ENCODE measurements at places on chromosomes 2 and 18.

DNA sequence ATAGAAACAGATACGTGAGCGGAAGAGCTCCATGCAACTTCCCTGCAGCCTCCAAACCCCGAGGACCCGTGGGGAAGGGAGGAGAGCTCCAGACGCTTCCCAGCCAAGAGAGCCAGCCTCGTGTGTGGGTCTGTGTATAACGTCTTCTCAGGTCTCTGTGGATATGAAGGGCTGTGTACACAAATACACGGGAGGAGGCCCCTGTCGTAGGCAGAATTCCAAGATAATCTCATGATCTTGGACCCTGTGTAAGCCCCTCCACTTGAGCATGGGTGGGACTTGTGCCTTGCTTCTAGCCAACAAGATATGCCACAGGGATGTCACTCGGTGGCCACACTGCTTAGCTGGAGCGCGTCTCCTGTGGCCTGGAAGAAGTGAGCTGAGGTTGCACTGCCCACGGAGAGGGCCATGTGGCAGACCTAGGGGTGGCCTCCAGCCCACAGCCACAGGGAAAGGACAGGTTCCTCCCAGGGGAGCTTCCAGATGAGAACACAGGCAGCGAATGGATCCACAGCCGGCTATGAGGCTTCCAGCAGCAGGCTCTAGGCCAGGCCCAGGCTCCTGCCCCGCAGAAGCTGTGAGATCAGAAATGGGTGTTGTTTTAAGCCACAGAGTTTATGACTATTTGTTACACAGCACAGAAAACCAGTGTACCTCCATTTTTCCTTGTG lies 15.6 kb upstream of the KLF11 start:
- no peak for ATAC-seq

- ATAC-seq, result no peak
Measured at GRCh38 chr18:69759046-69759445, 188.6 kb downstream of the CD226 start.

DNA sequence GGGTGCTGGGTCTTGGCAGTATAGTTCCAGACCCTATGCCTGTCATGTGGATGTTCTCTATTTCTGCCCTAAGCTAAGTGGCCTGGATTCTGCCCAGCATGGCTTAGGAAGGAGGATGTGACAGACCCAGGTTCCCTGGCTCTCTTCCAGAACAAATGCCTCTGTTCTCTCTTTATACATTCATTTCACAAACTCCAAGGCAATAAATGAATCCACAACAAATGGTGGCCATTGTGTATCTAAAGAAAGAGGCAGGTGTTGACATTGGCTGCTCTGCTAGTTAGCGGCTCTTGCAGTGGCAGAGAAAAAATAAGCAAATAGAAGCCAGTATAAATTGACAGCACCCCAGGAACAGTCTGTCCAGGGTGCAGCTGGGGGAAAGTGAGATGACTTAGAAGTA lies 298.6 kb downstream of the SUCLG1 start:
- ATAC-seq, result no peak

GRCh38 chr2:2271469-2271941 lies 59.6 kb downstream of the MYT1L start:
- no peak for ATAC-seq

- no peak for ATAC-seq
Measured at GRCh38 chr2:63827749-63828148, 13.9 kb upstream of the UGP2 start.

DNA sequence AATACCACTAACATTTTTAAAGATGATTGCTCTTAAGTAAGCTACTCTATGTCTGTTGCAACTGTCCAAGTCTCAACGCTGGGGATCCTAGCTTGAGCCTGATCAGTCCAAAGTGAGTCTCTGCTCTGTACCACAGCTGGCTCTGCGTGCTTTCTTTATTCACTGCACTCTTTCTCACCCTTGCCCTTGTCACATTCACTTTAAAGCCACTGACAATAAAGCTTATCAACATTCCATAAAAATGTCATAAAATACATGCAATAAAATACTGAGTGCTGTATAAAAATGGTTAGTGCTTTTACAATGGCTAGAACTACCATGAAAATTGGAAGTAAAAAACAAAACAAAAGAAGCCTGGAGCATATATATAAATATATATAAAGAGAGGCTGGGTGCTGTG lies 45.5 kb upstream of the LRRTM4 start:
- no peak for ATAC-seq

GRCh38 chr2:201191132-201191875 lies 8.4 kb downstream of the CASP10 start:
- peak; percentile 52 for ATAC-seq

- ATAC-seq, result no peak
Measured at GRCh38 chr18:76490670-76491472, 4.2 kb downstream of the ZNF516 start.

DNA sequence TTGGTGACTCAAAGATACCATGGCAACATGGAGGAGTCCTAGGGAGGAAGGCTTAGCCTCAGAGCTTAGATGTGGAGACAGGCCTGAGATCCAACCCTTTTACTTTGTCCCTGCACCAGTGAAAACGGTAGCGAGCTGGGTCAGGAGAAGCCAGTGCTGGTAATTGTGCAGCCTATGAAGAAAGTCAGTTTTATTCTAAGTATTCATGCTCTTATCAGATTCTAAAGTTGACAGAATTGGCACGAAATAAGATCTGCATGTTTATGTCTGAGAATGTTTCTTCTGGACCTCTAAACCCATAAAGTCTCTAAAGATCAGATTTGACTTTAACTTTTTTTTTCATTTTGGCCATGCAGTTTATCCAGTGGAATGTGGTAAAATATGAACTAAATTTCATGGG lies 93.8 kb downstream of the SCG2 start:
- ATAC-seq, result no peak

DNA sequence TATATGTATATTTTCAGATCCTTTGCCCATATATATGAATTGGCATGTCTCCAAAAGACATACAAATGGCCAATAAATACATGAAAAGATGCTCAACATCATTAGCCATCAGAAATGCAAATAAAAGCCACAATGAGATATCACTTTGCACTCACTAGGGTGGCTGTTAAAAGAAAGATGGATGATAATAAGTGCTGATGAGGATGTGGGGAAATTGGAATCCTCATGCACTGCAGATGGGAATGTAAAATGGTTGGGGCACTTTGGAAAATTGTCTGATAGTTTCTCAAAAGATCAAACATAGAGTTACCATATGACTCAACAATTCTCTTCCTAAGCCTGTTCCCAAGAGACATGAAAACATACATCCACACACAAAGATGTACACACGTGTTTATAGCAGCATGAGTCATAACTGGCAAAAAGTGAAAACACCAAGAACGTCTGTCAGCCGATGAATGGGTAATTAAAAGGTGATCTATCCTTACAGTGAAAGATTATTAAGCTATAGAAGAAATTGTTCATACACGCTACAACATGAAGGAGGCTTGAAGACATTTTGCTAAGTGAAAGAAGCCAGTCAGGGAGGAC lies 19.7 kb downstream of the NGEF start:
- ATAC-seq, result no peak

DNA sequence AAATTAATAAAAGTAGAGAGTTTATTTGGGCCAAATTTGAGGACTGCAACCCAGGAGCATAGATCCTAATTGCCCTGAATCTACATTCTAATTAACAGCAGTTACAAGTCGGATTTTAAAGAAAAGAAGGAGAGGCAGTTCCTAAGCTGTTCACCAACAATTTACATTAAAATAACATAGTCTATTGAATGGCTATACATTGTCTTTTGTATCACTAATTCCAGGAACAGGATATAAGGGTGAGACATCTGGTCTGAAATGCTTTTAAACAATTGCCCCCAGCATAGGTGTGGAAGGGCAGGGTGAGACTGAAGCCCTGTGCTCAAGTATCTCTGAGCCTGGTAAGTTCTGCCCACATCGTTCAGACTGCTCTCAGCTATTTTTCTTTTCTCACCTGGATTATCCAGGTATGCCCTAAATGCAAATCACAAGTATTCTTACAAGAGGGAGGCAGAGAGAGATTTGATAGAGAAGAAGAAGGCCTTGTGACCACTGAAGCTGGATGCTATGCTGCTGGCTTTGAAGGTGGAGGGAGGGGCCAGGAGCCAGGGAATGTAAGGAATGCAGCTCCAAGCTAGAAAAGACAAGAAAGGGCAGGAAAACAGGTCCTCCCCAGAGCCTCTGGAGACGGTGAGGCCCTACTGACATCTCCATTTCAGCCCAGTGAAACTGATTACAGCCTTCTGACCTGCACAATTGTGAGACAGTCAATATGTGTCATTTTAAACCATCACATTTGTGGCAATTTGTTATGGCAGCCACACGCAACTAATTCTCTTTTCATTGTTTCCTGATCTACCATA lies 189.4 kb upstream of the ARL4C start:
- no peak for ATAC-seq

DNA sequence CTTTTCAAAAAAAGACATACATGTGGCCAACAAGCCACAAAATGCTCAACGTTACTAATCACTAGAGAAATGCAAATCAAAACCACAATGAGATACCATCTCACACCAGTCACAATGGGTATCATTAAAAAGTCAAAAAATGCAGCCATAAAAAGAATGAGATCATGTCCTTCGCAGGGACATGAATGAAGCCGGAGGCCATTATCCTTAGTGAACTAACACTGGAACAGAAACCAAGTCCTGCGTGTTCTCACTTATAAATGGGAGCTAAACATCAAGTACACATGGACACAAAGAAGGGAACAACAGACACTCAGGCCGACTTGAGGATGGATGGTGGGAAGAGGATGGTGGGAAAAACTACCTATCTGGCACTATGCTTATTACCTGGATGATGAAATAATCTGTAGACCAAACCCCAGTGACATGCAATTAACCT lies 17.8 kb upstream of the ATL2 start:
- peak; percentile 88 for ATAC-seq

All from activated T-helper 17 cell treated with anti-CD3 and anti-CD28 coated beads, Interleukin-2, amount 50 U/mL, for 72 hours (primary cell).